ENCODE measurements at places on chromosomes 12 and 14.

DNA sequence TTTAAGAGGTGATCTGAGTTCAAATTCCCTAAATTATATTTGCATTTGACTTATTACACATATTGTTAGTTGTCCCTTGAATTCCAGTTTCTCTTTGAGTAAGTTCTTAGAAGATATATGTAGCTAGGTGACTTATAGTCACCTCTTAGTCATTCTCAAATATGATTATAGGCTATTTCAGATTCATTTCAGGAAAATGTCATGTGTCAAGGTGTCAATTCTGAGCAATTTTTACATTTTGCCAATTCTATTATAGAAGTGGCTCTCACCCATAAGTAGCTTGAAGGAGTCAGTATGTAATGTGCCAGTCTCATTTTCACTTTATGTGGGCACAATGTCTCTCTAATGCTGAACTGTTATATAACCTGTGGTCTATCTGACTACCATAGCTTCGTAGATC lies 623.4 kb downstream of the DIO2 start:
- DNase-seq = no peak

GRCh38 chr12:130127532-130127911 lies 34.7 kb upstream of the FZD10 start:
- no peak for DNase-seq

DNA sequence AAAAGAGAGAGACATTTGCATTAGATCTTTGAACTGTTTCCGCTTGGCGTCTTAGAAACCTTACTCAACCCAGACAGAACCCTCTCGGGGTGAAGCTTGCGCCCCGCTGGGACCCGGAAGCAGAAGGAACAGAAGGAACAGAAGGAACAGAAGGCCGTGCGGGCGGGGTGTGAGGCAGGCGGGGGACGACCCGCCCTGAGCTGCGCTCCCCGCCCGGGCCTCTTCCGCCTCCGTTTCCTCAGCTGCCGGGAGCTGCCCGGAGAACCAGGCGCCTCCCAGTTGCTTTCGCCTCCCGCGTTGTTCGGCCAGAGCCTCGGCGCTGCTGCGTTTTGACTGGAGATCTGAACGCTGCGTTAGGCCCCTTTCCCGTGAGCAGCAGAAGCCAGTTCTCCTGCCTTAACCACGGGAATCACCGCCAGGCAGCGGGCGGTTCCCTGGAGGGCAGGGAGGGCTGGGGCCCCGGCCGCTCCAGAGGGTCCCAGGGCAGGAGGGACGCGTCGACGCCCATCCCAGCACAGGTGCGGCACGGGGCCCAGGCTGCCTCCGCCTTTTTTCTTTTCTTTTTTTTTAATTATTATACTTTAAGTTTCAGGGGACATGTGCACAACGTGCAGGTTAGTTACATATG lies 19.3 kb upstream of the MMP17 start:
- DNase-seq = no peak

DNA sequence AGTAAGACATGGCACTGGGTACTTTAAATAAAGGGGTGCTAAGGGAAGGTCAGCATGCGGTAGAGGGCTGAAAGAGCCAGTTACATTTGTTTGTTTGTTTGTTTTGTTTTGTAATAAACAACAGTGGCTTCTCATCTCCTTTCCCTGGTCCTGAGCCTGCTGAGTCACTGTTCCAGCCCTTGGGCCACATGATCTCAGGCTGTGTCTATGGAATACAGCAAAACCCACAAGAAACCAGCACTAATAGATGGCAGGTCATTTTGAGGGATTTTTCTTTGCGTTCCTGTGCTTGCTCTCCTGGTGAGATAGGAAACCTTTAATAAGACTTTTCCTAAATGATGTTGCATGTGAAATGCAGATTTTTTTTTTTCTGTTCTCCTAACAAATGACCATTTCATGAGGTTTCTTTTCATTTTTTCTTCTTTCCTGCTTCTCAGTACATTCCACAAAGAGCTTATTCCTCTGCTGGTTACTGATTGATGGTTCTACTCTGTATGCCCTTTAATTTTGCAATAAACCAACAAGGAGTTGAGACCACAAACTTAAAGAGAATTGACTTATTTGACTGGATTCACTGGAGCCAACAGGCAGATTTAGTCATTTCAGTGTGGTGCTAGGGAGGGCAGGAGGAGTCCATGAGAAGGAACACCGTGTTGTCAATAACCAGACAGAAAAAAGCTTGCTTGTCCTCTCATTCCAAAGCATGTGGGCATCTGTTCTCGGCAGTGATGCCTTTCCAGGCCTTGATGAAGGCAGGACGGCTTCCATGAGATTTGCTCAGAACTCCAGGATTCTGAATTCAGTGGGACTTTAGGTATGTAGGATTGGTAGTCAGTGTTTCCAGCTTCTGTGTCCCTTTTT lies 459.2 kb downstream of the RAD51B start:
- no peak for DNase-seq

- DNase-seq = no peak
Measured at GRCh38 chr12:56223571-56224101, 506 bp upstream of the NABP2 start.
